ENCODE measurements at places on chromosomes 11 and 22.
A peak's percentile ranks its signal among the peaks of the same experiment; 100 is the strongest.

DNA sequence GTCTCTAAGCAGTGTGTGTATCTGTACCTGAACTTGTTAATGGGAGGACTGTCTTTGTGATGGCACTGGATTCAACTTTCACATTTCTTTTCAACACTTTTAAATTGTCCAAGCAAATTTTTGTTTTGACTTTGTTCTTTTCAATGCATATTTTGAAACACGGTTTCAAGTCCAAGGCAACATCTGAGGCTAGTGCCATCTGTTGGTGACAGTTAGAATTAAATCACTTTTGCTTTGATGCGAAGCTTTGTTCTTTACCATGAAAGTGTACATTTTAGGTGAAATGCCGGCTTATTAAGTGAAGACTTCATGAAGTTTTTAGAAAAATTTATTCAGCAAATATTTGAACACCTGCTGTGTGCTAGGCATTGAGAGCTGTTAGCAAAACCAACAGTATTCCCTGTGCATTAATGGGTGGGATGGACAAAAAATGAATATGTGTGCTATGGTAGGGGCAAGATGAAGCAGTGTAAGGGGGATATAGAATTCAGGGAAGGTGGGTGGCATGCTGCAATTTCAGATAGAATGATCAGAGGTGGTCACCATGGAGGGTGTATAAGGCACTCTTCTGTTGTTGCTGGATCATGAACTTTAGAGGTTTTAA is 70.2 kb downstream of the DDX10 start:
- no peak for DNase-seq

DNA sequence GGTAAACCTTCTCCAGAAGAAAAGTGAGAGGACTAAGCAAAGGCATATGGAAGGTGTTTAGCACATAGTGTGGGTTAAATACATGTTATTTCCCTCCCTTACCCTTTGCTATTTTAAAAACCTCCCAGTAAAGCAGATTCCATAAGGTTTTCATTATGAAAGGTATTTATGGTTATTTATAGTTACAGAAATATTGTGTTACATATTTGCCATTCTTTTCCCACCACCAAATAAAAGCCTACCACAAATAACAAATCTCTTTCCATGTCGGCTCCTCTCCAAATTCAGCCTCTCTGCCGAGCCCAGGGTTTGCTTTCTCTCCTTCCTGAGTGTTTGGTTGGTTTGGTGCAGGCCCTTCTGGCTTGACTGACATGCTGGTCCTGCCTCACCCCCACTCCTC is 64.4 kb downstream of the INSC start:
- DNase-seq, result no peak

DNA sequence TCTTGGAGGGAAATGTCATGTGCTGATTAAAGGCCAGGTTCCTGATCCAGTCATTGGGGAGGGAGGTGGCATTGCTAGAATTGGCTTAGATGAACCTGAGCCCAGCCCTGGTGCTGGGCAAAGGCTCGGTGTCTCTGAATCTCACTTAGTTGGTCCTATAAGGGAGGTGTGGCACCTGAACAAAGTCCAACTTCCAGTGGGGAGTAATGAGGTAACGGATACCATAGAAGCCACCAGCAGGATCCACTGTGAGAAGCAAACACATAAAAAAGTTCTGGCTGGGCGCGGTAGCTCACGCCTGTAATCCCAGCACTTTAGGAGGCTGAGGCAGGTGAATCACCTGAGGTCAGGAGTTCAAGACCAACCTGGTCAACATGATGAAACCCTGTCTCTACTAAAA is 26.6 kb downstream of the PRDM11 start:
- no peak for DNase-seq

DNA sequence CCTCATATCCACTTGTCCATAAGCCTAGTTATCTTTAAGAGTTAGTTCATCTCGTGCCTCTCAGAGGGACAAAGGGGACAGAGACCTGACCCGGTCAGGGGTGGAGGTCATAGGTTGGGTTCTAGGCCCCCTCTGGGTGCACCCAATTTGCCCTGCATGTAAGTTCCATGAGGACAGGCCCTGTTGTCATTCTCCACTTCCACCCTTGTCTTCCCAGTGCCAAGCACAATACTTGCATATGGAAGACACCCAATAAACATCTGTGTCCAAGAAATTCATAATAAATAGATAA is 1.3 kb upstream of the YIF1A start:
- DNase-seq, result no peak

GRCh38 chr11:69059985-69060384 is 11.3 kb downstream of the TPCN2 start:
- no peak for DNase-seq

DNA sequence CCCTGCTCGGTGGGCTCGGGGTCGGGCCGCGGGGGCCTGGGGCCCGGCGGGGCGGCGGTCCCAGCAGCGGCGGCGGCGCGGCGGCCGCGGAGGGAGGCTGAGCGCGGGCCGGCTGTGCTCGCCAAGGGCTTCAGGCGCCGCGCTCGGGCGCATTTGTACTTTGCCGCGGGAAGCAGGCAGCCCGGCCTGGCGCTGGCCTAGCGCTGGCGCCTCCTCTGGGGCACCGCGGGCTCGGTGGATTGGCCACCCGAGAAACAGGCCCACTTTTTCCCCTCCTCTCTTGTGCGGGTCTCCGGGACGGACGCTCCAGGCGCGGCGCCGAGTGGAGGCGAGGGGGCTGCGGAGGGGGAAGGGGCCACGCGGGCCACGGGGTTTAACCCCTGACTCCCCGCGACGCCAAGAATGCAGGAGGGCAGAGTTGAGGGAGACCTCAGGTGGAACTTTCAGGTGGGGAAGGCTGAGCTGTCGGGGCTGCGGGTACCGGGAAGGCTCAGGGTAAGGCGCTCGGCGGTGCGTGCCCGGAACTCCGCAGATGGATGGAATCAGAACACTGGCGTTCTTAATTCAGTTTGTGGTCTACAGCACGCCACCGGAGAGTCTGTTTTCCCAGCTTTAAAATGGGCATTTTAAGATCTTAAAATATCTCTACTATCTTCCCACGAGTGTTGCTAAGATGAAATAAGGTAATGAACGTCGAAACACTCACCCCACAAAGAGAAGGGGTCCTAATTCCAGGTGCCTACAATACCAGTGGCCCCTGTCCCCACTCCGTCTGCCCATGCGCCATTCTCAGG is at the start of gene CHRDL2:
TSS of gene CHRDL2 (minus strand) at position 126 of the 794 bp plus-strand sequence. CDS start 538 bp downstream, outside the sequence.
- DNase-seq, result no peak

DNA sequence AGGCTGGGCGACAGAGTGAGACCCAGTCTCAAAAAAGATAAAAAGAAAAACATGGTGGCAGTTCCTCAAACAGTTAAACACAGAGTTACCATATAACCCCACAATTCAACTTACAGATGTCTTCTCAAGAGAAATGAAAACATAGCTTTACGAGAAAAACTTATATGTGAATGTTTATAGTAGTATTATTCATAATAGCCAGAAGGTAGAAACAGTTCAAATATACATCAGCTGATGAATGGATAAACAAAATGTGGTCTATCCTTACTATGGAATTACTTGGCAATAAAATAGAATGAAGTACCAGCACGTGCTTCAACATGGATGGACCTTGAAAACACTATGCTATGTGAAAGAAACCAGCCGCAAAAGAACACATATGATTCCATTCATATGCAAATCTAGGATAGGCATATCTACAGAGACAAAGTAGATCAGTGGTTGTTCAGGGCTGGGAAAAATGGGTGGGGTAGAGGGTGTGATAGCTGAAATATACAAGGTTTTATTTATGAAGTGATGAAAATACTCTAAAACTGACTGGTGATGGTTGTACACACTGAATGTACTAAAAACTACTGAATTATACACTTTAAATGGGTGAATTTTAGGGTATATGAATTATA is 12.4 kb downstream of the NF2 start:
- DNase-seq, result no peak

DNA sequence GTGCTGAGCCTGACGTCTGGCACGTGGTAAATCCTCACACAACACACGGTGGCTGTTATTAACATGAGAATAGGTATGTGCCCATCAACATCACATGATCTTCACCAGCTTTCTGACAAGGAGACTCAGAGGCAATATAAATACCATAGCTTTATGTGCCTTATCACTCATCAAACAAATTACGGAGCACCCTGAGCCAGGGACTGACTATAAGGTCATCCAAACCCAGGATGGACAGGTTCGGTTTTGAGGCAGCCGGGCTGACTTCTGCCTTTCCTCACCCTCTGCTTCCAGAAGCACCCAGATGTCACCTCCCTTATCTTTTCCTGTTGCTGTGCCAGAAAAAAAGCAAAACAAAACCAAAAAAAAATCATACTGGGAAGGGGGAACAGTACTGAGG is 5.7 kb upstream of the PLAAT3 start:
- DNase-seq, result no peak

GRCh38 chr11:127993788-127994187 is 593.6 kb downstream of the ETS1 start:
- DNase-seq, result no peak

- no peak for DNase-seq
Measured at GRCh38 chr11:28529540-28530410, 421.6 kb downstream of the METTL15 start.

DNA sequence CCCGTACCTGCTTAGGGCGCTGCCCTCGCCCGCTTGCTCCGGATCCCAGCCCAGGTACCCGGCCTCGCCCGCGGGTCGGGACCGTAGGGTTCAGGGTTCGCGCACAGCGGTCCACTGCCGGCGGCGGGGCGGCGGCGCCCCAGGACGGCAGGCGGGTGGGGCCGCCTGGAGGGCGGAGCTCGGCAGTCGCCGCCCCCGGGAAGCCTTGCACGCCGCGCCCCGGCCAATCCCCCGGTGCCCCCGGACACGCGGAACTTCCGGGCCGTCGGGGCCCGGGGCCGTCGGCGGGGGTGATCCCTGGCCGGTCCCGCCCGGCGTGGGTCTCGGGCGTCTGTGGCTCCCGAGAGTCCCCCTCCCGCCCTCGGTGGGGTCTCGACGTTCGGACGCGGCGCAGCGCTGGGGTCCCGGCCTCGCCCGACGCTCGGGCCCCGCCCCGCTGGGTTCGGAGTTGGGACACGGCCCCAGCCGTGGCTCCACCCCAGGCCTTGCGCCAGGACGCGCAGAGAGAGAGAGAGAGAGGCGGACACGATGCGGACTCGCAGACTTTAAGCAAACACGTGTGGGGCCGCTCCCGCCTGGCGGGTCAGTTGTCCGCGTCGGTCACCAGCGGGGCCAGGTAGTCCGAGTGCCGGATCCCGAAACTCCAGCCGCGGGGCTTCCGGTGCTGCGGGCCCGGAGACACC is at the start of gene TYMP:
TSS of gene TYMP (minus strand) at position 116 of the 683 bp plus-strand sequence. CDS start 303 bp downstream, outside the sequence.
- peak; percentile 90 for DNase-seq

DNA sequence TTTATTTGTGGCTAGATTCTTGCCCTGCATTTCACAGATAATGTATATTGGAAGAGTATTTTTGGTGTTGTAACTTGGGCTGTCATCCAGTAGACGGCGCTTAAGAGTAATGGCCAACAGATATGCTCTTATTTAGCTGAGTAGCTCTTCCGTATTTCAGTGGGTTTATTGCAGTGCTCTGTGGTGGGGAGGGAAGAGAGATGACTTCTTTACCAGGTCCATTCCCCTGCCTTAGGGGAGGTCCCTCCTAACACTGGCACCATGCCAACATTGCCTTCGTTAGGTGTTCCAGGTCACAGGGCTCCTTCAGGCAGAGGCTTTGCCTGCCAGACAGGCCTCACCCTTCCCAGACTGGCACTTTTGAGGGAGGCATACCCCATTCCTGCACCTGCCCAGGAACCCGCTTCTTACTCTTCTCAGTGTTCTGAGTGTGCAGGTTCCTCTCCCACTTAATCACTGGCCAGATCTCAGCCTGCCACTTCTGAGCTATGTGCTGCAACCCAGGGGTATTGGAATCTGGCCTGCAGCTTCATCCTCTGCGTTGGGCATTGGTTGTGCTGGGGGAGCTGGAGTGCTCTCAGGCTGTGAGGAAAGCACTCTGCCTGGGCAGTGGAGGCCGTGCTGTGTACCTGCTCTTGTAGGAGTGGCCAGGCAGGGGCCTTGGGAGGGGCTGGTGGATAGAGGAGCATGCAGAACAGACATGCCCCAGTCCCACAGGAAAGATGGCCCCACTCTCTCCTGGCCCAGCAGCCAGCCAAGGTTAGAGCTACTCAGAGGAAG is 29.4 kb upstream of the SLN start:
- DNase-seq, result peak; percentile 50

DNA sequence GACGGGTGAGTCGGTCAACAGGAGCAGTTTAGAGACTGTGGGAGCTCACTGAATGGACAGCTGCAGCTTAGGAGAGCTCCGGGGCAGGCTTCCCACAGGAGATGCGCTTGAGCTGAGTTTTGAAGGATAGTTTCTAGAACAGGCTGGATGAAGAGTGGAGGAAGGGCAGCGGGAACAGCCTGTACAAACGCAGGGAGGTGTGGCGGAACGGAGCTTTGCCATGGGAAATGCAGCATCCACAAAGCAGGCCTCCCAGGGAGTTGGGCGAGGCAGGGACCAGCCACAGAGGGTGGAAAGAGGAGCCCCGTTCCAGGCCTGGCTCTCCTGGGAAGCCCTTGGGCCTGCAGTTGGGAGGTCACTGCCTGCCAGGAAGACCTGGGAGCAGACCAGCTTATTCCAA is 26.8 kb upstream of the TEF start:
- DNase-seq, result no peak

DNA sequence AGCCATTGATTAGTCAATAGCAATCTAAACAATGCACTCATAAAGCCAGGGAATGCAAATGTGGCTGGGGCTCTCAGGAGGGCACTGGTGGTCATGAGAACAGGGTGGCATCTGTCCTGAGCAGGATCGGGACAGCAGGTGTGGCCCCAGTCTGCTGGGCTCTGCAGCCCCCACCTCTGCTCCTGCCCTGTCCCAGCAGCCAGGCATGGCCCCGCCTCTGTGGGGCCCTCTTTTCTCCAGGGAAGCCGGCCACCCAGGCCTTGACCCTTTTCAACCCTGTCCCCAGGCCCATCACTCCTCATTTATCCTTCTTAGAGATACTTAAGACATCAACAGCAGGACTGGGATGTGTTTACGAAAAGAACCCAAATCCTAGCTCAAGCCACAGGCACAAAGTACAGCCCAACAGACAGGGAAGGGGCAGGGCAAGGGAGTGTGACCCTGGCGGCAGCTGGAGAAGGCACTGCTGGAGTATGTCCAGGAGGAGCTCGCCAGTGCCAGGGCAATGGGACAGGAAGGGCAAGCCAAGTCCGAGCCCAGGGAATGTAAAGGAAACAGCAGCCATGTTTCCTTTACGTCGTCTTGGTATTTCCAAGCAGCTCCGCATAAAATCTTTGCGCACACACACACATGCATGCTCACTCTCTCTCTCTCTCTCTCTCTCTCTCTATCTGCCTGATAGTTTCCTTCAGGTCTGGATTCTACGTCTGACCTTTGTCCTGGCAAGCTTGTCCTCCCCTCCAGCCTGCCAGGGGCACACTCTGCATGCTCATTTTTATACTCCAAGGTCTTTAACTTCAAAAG is 59.9 kb downstream of the DGCR2 start:
- DNase-seq, result no peak

DNA sequence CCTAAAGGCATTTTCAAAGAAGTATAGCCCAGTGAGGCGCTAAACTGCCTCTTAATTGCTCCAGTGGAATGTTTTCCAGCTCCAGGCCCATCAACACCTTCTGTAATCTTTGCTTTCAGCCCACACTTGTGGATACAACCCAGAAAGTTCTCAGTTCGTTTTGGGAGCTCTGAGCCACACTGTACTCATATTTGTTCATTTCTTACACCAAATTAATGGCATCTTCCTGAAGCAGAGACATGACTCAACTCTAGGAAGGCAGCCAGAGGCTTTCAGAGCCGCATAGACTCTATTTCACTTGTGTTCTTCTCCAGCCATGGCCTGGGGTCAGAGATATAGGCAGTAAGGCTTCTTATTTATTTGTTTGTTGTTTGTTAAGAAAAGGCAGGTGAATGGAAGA is 175.5 kb upstream of the NCAM1 start:
- DNase-seq, result no peak

- no peak for DNase-seq
Measured at GRCh38 chr22:49004484-49005399, 822.9 kb downstream of the BRD1 start.

- no peak for DNase-seq
Measured at GRCh38 chr11:111836721-111837120, 34.7 kb downstream of the ALG9 start.

- no peak for DNase-seq
Measured at GRCh38 chr22:43277987-43278601, 65.1 kb downstream of the SCUBE1 start.
